ENCODE measurements at places on chromosomes 12 and 14.

- DNase-seq: no peak
Observed at GRCh38 chr14:89428173-89428523, 11.1 kb upstream of the FOXN3 start.

- DNase-seq: no peak
Observed at GRCh38 chr14:70036665-70037064, 152.1 kb downstream of the SLC8A3 start.

DNA sequence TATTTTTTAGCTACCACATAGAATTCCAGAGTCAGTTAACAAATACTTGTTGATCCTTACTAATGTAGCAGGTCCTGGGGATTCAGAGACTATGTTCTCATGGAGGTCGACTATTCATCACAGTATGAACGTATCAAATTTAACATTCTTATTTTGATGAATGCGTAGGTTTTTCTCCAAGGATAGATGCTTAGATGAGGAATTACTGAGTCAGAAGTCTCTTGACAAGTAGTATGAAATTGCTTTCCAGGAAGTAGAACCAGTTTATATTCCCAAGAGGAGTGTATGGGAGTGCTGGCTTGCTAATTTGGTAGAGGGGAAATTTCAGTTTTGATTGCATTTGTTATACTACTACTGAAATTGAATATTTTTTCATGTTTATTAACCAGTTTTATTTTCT, 42.8 kb upstream of the CRADD start:
- DNase-seq: no peak

- no peak for DNase-seq
Observed at GRCh38 chr12:112239020-112239419, 113.7 kb downstream of the TRAFD1 start.

DNA sequence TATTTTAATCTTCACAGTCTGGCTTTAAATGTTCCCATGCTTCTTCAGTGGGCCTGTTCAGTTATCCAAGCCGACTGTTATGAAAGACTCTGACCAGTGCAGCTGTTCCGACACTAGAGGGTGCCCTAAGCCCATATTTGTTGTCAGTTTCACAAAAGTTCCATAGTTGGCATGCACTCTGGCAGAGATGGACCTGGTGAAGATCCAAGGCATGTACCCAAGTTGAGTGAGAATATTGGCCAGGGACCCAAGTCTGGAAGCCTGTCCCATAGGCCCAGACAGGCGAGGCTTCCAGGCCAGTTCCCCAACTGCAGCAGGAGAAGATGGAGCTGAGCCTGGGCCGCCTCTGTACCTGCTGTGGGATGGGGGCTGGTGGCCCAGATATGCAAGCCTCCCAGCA, 27.4 kb upstream of the GUCY2C start:
- DNase-seq: peak; percentile 18

GRCh38 chr12:125773033-125773640, 707.9 kb downstream of the AACS start:
- peak; percentile 13 for DNase-seq

- no peak for DNase-seq
Observed at GRCh38 chr12:105590571-105590970, 260.1 kb downstream of the C12orf75 start.
